ENCODE measurements at places on chromosomes 3 and 15.

- DNase-seq = no peak
Measured at GRCh38 chr15:75089456-75090387, 66.3 kb downstream of the PPCDC start.

GRCh38 chr15:72406936-72407335 is 8.8 kb downstream of the TMEM202 start:
- no peak for DNase-seq

GRCh38 chr3:42184651-42185443 is 81.1 kb downstream of the CCK start:
- no peak for DNase-seq

GRCh38 chr3:117761703-117762620 is 1052.4 kb downstream of the TUSC7 start:
- DNase-seq = no peak

GRCh38 chr3:105145511-105145910 is 221.2 kb upstream of the ALCAM start:
- DNase-seq = no peak

DNA sequence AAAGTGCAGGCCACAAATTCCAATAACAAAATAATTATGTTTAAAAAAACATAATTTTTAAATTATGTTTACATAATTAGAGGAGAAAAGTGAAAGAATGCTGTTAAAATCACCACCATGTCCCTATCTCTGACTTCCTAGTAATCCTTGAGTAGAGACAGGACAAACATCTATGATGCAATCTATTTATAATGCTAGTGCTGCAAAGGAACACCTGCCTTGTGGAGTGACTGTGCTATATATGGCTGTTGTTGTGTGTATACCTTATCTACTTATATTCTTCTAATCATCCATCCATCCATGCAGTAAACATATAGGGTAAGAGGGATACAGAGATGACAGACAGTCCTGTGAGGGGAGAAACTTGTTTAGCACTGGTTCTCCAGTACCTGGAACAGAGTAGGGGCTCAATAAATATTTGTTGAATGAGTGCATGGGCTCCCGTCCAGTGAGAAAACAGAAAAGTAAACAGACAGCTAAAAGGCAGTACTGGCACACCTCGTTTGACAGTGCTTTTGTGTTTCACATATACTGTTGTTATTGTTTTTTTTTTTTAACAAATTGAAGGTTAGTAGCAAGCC is 229.3 kb upstream of the UBE2E1 start:
- peak; percentile 21 for DNase-seq

- no peak for DNase-seq
Measured at GRCh38 chr3:10772271-10773161, 43.5 kb upstream of the SLC6A11 start.

DNA sequence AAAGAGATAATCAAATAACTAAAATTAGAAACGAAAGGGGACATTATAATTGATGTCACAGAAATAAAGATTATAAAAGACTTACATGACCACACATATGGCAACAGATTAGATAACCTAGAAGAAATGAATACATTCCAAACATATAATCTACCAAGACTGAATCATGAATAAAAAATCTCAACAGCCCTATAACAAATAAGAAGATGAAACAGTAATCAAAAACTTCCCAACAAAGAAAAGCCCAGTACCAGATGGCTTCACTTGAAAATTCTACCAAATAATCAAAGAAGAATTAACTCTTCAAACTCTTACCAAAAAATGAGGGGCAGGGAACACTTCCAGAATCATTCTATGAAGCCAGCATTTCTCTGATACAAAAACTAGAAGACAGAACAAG is 11.8 kb downstream of the TOP2B start:
- DNase-seq = no peak

GRCh38 chr15:27747997-27748396 is 351.1 kb downstream of the OCA2 start:
- DNase-seq = no peak

DNA sequence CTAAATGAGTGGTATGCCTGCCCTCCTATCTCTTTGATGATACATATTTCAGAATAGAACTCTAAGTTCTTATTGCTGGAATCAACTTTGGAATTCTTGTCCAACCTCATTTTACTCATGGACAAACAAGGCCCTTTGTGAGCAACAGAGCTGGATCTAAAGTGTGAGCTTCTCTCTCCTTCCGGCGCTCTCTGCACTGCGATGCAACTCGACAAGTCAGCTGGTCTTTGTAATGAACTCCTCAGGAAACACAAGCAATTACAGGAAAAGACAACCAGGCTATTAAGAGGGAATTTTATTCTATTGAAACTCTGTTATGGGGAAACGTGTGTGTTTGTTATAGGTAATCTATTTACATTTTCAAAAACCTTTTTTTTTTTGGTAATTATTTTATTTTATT is 20.3 kb upstream of the NRROS start:
- DNase-seq = no peak

DNA sequence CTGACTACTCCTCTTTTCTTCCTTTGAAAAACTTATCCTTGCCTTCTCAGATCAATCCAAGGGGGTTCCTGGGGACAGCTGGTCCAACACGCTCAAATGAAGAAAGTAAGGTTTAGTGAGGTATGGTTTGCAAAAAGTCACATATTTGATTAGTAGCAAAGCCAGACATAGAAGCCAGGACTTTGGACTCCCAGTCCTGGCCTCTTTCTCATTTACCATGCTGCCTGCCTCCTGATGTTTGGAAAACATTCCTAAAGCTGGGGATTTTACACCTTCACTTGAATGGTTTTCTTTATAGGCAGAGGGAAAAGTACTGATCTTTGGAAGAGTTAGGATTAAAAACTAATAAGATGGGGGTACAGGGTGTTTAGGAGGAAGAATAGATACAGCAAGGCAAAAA is 14.6 kb downstream of the POPDC2 start:
- DNase-seq = no peak

- no peak for DNase-seq
Measured at GRCh38 chr3:141093971-141094684, 43.0 kb downstream of the SPSB4 start.

DNA sequence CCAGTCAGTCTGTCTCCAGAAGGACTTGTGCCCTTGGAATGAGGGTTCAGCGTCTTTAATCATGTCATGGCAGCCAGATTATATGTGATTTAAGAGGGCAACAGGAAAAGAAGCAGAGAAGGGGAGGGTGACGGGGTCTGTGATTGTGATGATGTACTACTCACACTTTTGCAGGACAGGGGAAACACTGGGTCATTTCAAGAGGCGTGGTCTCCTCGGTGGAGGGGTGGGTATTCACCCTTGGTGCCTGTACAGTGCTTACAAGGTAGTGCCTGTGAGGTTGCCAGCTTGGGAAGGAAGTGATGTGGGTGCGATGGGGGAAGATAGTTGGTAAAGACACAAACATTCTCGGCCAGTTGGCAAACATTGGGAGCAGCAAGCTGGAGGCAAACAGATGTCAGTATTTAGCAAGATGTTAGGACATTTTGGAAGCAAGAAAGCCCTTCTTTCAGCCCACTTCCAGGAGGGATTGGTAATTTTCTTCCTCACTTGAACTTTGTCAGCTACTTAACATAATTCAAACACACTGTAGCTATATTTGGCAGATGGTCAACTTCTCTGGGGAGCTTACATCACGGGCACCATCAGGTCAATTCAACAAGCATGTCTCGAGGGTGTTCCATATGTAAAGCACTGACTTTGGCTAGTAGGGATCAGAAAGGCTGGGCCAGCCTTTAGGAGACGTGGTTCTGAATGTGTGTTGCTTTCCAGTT is 71.4 kb upstream of the ROPN1 start:
- DNase-seq = no peak

DNA sequence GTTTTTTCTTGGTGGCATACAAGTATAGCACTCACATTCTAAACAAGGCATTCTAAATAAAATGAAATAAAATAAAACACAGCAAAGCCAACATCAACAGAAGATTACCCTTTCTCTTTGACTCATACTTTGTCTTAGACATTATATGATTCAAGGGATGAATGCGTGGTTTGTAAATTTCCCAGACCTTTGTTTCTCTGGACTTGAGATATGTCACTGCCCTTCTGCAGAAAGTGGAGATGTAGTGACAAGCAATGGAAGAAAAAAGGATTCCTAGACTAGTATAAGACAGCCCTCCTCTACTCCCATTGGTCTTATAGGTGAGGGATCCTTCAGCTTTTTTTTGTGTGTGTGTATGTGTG is 22.4 kb downstream of the NANOGP8 start:
- DNase-seq = no peak

DNA sequence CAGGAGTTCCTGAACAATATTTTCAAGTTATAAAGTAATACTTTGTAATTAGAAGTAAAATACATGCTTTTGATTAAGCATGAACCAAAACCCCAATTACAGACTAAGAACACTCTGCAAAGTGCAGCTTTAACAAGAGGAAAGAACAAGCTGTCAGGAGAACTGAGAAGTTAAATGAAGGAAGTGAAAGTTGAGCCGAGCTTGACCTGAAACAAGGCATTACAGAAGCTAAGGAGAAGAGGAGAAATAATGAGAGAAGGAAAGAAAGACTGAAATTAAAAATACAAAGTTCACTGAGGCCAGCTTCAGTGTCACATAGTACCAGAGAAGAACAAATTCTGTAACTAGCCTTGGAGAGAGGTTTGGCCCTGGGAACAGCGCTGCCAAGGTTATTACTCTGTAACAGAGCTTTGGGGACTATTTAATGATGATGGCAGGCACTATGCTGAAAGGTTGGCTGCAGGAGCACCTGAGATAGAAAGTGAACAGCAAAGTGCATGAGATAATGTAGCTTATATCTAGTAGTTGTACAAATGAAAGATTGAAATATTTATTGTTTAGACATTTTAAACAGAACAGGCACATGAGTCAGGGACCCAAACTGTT is 241.9 kb upstream of the PEX5L start:
- DNase-seq = no peak

DNA sequence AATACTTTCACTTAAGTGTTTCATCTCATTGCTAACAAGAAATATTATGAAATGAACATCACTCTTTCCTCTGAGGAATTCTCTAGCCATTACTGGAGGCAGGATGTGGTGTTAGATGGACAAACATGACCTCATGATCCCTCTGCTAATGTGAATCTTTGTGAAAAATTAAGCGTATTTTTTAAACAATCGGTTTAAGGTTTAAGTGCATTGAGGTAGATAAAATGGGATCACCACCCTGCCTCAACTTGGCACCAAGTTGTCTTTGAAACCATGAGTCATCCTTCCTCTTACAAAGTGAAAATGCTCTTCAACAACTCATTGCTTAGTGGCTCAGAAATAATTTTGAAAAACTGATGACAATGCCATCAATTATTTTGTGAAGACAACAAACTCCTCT is 76.0 kb upstream of the DCBLD2 start:
- no peak for DNase-seq

GRCh38 chr3:184078851-184079250 is 18.0 kb upstream of the HTR3E start:
- no peak for DNase-seq

DNA sequence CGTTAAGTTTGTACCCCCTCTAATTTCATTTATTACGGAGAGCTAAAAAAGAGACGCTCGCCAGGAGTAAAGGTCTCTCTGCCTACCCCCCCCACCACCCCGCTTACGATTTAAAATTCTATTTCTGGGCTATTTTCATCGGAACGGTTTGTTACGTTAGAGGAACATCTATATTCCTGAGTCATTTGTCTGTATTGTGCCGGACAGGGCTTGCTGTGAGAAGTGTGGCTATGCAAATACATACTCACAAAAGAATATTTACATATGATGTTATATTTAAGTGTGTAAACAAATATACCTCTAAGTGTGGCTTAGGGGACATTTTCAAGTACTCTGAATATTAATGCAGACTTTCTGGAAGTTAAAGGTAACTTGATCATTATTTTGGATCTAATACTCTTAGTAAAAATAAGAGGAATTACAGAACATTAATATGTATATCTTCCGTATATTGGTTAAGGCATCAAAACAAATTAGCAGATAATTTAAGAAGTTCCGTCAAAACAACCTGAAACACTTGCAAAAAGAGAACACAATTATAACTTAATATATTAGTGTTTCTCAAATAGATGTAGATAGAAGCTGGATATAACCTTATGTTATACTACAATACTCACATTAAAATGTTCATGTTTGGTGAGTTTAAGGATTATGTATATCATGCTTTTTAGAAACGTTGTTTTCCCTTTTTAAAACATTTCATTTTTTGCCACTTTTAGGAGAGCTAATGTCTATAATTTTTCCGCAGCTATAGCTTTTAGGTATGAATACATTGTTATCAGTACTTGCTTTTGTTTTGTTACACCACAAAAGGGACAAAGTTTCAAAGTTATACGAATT is 1.6 kb upstream of the SHOX2 start:
- DNase-seq = no peak

GRCh38 chr15:52086011-52086786 is 26.4 kb downstream of the BCL2L10 start:
- no peak for DNase-seq

DNA sequence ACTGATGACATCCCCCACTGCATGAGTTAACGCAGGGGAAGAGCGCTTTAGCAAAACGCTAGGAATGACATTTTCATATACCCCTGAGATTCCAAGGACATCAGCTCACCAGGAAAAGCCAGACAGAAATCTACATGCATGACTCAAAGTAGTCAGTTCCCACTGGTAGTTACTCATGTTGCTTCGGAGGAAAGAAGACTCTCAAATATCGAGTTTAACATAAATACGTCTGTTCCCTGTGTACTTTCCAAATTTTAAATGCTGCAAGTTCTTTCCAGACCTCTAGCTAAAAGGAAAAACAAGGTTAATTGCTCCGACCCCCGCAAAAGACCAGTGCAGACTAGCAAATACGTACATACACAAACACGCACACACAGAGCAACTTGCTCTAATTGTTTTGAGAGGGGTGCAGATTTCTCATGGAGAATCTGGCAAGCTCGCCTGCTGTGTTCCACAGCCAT is 115.4 kb upstream of the PRICKLE2 start:
- DNase-seq = no peak

DNA sequence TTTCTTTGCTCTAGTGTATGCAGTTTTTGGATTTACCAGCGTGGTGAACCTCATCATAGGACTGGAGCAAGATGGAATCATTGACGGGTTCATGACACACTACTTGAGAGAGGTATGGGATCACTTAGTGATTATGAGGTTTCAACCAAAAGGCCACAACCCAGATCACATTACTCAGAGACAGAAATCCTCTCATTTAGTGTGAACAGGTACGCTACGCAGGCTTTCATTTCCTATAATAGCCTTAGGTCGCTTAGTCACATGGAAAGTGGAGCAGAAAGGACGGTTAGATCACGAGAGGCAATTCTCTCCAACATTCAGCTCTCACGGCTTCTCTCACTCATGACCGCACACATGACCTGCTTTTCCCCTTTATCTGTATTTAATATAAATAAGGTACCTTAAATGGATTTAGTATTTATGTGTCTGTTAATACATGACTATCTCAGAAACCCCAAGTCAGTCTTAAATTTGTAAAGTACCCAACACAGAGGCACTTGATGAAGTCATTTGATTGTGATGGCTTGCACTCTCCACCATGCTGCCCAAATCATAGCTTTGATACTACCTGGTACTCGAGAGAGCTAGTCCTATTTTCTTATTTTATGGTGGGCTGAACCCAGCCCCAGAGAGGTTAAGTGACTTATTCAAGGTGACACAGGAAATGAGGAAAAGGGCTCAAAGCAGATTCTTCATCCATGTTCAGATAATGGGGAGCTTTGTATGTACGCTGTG is 8.6 kb downstream of the TM6SF1 start:
- DNase-seq = no peak
